ENCODE measurements at places on chromosomes 6 and 20. TPM values are rescaled to one million over a fixed set of nuclear protein-coding genes. Genes with fewer than 3 reads are reported as not detected.

SMPDL3A gene
- total RNA-seq: not detected

MMUT gene
- total RNA-seq: 12.8 TPM

DNA sequence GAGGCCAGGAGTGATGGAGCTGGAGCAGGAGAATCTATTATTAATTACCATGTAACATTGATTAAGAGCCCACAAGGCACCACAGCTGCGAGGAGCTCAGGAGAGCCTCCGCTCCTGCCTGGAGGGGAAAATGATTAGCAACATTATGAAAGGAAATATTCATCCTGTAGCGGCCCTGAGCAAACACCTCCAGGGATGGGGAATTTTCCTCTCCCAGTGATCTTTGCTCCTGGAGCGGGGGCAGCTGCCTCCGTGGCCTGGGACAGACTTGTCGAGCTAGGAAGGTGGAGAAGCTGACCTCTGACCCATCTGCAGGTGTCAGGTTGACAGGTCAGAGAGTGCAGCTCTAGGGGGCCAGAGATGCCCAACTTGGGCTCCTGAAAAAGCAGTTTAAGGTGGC is 40.1 kb upstream of the SIRPA start:
- no peak overlapping the region for H3K4me3 ChIP-seq
- H3K36me3 ChIP-seq: no peaks in the 10 kb centered on the region
- no peak for DNase-seq
- peaks cover 18% of the 10 kb centered on the region for H3K27me3 ChIP-seq
- H3K4me1 ChIP-seq: peaks cover 11% of the 10 kb centered on the region

GRCh38 chr20:47296950-47297349 is 59.5 kb downstream of the ZMYND8 start:
- H3K4me3 ChIP-seq: no peak overlapping the region
- peaks cover 10% of the 10 kb centered on the region for H3K4me1 ChIP-seq
- peaks cover 63% of the 10 kb centered on the region for H3K36me3 ChIP-seq
- DNase-seq: no peak

DNA sequence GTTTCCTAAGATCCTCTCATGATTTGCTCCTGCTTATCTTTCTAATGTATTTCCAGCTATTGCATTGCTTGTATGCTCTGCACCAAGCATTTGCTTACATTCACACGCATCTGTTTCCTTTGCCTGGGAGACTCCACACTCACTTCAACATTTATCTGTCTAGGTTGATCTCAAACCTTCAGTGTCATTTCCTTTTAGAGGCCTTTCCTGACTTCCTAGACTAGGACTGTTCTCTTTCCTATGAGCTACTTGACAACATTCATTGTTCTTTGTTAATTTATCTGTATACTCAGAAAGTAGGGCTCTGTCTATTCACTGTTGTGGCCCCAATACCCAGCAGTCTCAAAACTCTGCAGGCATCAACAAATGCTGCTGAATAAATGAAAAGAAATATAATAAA is 84.4 kb downstream of the WASF1 start:
- H3K27me3 ChIP-seq: peaks cover 21% of the 10 kb centered on the region
- H3K36me3 ChIP-seq: no peaks in the 10 kb centered on the region
- no peaks in the 10 kb centered on the region for H3K4me1 ChIP-seq

DNA sequence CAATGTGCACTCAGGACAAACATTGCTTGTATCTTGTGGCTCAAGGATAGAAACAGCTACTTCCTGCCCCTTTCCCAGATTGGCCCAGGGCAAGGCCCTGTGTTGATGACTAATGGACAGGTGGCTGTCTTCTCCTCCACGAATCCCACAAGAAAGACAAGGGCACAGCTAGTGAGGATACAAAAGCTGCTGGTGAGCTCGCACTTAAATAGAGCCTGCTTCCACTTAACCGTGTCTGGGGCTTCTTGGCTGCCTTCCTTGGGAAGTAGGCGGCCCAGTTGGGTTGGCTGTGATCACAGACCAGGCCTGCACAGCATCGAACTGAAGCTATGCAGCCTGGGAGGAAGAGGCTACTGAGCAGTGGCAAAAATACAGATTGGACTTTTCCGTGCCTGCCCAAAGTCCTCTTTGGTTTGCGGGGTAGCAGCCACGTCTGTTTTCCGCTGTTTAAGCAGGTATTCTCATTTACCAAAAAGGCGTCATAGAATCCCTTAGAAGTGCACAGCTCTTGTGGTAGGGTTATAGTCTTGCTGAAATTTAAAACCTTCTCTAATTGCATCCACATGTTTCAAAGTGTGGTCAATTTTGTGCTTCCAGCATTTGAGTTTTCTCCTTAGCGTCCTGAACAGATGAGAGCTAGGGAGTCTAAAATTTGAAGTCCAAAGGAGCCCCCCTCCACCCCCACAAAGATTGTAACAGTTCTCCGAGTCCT is 23.0 kb upstream of the NAA20 start:
- H3K36me3 ChIP-seq: no peaks in the 10 kb centered on the region
- H3K27me3 ChIP-seq: peaks cover 17% of the 10 kb centered on the region
- no peak for DNase-seq
- no peaks in the 10 kb centered on the region for H3K4me1 ChIP-seq

GRCh38 chr6:19892260-19892659 is 55.1 kb downstream of the ID4 start:
- no peak for DNase-seq
- no peak overlapping the region for H3K4me3 ChIP-seq
- H3K27ac ChIP-seq: no peak overlapping the region
- no peaks in the 10 kb centered on the region for H3K4me1 ChIP-seq

DNA sequence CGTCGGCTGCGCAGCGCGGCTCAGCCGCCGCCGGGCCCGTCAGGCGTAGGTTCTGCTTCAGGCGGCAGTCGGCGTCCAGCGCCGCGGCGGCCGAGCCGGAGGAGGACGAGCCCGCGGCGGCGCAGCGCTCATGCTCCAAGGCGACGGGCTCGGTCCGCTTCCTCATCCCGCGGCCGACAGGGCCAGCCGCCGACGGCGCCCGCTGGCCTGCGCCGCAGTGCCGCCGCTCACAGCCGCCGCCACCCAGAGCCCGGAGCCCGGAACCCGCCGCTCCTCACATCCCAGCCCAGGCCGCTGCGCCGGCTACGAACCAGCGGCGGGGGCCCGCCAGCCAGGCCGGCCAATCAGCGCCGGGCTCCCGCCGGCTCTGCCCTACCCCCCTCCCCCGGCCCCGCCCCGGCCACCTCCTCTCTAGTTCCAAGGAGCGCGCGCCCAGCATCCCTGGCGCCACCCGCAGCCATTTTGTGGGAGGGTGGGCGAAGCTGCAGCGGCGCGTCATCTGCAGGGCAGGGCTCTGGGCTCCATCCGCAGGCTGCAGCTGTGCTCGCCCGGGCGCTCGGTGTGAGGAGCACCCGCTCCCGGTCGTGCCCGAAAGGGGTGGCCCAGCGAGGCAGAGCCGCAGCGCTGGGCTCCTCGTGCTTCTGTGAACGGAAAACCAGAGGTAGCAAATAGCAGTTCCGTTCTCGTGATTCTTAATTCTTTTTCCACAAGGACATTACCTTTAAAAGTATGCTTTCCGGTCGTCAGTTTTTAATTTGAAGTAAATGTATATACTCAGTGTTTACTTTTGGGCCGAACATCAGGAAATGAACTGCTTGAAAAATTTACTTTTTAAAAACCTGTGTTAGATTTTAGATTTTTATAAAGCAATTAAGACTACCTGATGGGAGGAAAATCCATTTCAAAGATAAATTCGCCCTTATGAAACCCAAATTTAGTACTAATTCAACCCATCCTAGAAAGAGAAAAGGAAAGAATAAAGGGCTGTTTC is at the start of gene ABHD12:
Gene ABHD12, minus strand, starts transcription at position 298 of the 991 bp plus-strand sequence. Its CDS starts 132 bp downstream, at position 166.
- peaks cover 4% of the 10 kb centered on the region for H3K27me3 ChIP-seq
- peak; percentile 97 for DNase-seq
- peaks cover 18% of the 10 kb centered on the region for H3K4me1 ChIP-seq
- H3K4me3 ChIP-seq: peak within 1 kb of the TSS; percentile 85

HLA-G gene
- 0.85 TPM for total RNA-seq

PCMTD2 gene
- 38.5 TPM for total RNA-seq

GRCh38 chr6:42359021-42359420 is 92.7 kb downstream of the TRERF1 start:
- peaks cover 64% of the 10 kb centered on the region for H3K4me1 ChIP-seq
- DNase-seq: no peak

CCN5 gene
- total RNA-seq: not detected

DNA sequence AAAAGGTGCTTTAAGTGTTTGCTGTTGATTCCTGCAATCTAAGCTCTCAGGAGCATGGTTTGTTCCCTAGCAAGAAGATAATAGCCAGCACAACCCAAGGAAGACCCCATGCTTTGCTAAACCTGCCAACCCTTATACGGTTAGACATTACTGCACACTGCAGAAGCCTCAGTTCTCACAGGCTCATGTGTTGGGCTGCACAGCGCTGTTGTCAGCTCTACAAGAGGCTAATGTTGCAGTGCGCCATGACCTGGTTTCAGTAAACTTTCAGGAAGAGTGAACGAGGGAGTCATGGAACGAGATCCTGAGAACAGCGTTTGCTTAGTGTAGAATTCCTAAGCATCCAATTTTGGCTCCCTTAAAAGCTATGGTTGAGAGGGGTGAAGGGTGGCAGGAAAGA is 218.5 kb downstream of the ARHGAP18 start:
- H3K36me3 ChIP-seq: no peaks in the 10 kb centered on the region
- no peaks in the 10 kb centered on the region for H3K27me3 ChIP-seq
- no peak for DNase-seq
- peak overlapping the region; percentile 98 for H3K27ac ChIP-seq

DNA sequence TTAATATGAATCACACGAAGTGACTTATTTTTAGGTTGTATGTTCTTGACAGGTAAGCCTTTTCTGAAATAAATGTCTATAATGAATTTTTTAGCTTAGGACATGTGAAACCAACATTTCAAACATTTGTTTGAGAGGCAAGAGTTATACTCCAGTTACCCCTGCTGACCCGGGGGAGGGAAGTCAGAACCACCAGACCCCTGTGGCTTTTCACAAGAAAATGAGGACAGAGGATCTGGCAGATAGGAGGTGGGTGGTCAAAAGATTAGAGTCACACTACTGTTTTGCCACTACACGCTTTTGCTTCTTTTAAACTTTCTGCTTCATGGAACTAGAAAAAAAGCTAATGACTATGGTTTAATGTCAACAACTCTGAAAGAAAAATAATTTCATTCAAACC is 27.5 kb upstream of the ADGRF4 start:
- no peaks in the 10 kb centered on the region for H3K36me3 ChIP-seq
- peaks cover 33% of the 10 kb centered on the region for H3K27me3 ChIP-seq
- H3K27ac ChIP-seq: no peak overlapping the region
- H3K4me3 ChIP-seq: no peak overlapping the region
- no peaks in the 10 kb centered on the region for H3K4me1 ChIP-seq

FGD2 gene
- total RNA-seq: 26.3 TPM

DNA sequence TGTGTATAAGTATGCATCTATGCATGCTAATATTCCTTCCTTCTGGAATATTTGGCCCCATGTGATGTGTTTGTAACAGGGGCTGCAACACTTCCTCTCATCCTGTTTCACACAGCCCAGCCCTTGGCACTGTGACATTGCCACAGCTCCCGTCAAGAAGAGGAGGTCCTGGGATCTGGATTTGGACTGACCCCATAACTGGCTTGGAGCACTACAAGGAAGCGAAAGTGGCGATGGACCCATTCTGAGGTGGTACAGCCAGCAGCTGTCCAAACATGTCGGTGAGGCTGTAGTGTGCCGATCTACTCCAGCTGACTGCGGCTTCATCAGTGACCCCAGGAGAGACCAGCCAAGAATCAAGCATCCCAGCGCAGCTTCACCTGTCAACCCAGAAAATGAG is 18.2 kb downstream of the SYNDIG1 start:
- H3K4me3 ChIP-seq: no peak overlapping the region
- no peak overlapping the region for H3K27ac ChIP-seq
- no peaks in the 10 kb centered on the region for H3K4me1 ChIP-seq
- no peak for DNase-seq
- H3K27me3 ChIP-seq: no peaks in the 10 kb centered on the region

- peak overlapping the region; percentile 68 for H3K4me3 ChIP-seq
- no peaks in the 10 kb centered on the region for H3K36me3 ChIP-seq
- DNase-seq: peak; percentile 78
- H3K4me1 ChIP-seq: peaks cover 73% of the 10 kb centered on the region
- no peaks in the 10 kb centered on the region for H3K27me3 ChIP-seq
These were observed 61.5 kb upstream of the FNDC1 start for GRCh38 chr6:159107451-159108260.

CALHM4 gene
- not detected for total RNA-seq

TLDC2 gene
- not detected for total RNA-seq

TRIM10 gene
- not detected for total RNA-seq

DNA sequence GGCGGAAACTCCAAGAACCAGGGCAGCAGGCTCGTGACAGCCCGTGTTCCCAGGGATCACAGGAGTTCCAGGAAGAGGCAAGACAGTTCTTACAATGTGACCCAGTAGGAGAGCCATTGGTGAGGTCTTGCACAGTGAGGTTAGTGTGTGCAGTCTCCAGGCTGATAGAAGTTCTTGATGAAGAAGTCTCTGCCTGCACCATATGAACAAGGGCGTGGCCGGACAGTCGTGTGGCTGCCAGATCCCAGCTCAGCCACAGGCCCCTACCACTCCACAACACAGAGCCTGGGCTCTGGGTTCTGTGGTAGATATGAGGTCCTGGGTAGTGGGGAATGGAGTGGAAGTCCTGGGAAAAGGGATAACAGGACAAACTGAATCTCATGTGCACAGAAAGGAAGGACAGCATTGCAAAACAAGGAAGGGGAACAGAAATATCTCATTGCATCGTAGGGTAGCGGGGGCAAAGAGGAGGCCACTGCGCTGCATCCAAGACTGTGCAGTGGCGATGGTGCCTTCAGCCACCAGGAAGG is 65.2 kb downstream of the STX11 start:
- H3K36me3 ChIP-seq: peaks cover 1% of the 10 kb centered on the region
- peak; percentile 57 for DNase-seq
- H3K4me1 ChIP-seq: peaks cover 30% of the 10 kb centered on the region
- H3K4me3 ChIP-seq: peak overlapping the region; percentile 82
- H3K27me3 ChIP-seq: peaks cover 13% of the 10 kb centered on the region

GRCh38 chr6:33975661-33976436 is 170.0 kb downstream of the GRM4 start:
- no peak overlapping the region for H3K4me3 ChIP-seq
- peaks cover 1% of the 10 kb centered on the region for H3K36me3 ChIP-seq
- no peaks in the 10 kb centered on the region for H3K4me1 ChIP-seq
- no peak overlapping the region for H3K27ac ChIP-seq
- no peak for DNase-seq
- H3K27me3 ChIP-seq: peaks cover 50% of the 10 kb centered on the region

GRCh38 chr6:147195510-147195909 is 8.7 kb upstream of the STXBP5 start:
- peak overlapping the region; percentile 80 for H3K27ac ChIP-seq
- H3K4me3 ChIP-seq: no peak overlapping the region
- H3K36me3 ChIP-seq: no peaks in the 10 kb centered on the region
- peaks cover 20% of the 10 kb centered on the region for H3K4me1 ChIP-seq

NNAT gene
- not detected for total RNA-seq

ROS1 gene
- not detected for total RNA-seq

DNA sequence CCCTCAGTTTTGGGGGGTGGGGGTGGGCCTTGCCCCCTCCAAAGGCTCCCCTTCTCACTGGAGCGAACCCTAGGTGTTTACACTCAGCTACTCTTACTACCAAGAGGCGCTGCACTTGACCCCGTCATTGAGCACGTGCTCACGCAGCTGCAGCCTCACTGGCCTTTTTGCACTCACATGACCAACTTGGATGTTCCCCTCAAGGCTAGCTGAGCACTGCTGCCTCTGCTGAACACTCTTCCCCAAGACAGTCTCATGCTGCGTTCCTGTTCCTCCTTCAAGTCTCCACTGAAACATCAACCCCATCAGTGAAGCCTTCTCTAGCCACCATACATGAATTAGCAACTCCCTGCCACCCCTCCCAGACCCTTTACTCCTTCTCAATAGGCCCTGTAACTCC is 4.0 kb downstream of the SOD2 start:
- H3K27ac ChIP-seq: no peak overlapping the region
- H3K36me3 ChIP-seq: peaks cover 30% of the 10 kb centered on the region
- no peak for DNase-seq
- no peak overlapping the region for H3K4me3 ChIP-seq
- H3K4me1 ChIP-seq: peaks cover 33% of the 10 kb centered on the region

- no peak for DNase-seq
- H3K4me3 ChIP-seq: no peak overlapping the region
These were observed 41.1 kb downstream of the FBXO5 start for GRCh38 chr6:152941746-152942145.
